ENCODE measurements at places on chromosomes 5 and 9.

GRCh38 chr9:133786371-133786753, 48.2 kb upstream of the SARDH start:
- peak; percentile 62 for DNase-seq

DNA sequence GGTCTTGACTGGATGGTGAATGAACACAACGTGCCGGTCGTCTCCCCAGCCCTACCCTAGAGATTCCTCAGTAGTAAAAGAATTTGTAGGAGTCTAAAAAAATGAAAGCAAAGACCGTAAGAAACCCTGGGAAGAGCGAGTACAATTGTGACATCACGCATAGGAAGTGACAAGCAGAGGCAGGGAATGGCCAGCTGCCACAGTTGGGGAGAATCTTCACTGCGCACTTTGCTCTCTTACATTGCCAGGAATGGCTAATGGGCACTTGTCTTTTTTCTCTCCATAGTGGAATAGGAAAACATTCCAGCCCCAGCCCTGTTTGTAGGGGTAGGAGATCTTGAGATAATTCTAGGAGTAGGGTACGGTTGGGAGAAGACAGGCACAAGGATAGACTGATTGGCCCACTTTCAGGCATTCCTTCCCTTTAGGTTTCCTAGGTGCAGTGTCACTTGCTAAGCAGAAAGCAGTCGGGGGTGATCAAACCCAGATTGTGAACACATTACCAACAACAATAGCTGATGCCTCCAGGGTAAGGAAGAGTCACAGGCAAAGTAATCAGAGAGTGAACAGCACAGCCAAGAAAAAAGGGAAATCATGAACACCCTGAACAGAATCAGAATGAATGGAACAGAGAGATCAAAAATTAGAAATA, 302.7 kb downstream of the MAN2A1 start:
- no peak for DNase-seq

GRCh38 chr9:6441269-6441668, 28.3 kb downstream of the UHRF2 start:
- no peak for DNase-seq

- no peak for DNase-seq
Measured at GRCh38 chr9:126028746-126029145, 281.6 kb downstream of the PBX3 start.

DNA sequence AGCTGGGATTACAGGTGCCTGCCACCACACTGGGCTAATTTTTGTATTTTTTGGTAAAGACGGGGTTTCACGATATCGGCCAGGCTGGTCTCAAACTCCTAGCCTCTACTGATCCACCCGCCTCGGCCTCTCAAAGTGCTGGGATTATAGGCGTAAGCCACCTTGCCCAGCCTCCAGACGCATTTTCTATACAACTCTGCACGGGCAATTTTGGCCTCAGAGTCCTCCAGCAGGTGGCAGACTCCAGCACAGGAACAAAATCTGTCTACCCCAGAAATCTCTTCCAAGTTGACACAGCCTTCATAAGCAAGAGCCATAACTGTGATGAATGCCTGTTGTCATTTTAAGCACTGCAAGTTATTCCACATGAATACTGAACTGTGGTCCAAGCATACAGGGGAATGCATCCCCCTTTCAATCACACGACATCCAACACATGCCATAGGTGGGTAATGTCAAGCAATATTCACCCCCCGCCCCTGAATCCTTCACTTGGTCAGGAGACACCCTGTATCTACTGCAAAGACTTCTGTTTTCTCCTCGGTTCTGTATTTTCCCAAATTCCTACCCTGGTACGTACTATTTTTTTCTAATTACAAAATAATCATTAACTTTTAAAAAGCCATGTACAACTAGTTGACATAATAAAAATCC, 50.8 kb downstream of the ALDH7A1 start:
- DNase-seq: peak; percentile 43

DNA sequence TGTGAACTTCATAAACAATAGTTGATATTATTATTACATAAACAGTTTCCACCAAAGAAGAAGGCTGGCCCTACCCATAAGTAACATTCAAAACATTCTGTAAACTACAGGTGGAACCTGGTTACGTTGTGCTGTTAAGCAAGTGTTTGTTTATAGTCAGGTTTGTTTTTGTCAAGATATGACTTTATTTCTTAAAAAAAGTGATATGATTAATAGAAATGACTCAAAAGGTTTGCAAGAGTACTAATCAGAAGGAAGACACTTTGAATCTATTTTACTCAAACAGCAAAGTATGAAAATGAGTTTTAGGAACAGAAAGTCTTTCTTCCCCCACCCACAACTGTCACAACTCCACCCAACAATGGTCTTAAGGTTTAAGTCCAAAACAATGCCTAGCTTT, 220.8 kb downstream of the PLK2 start:
- peak; percentile 52 for DNase-seq

GRCh38 chr9:124078641-124079040, 67.1 kb downstream of the LHX2 start:
- no peak for DNase-seq

GRCh38 chr9:116546711-116547581, 140.2 kb upstream of the TRIM32 start:
- no peak for DNase-seq

DNA sequence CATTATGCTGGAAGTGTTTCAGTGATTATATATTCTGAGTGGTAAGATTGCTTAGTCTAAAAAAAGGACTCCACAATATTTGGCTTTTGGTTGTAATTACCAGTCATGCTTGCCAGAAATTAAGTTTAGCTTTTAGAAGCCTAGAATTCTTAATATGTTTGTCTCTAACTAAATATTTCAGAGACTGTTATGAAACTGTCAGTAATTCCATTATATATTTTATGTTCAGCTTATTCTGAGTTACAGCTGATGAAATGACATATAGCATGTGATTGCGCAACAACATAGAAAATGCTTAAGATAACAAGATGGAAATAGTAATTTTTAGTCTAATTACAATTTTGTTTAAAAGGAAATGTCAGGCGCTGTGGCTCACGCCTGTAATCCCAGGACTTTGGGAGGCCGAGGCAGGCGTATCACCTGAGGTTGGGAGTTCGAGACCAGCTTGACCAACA, 44.2 kb downstream of the KIAA1958 start:
- DNase-seq: peak; percentile 10
